ENCODE measurements at places on chromosomes 12 and 14.

DNA sequence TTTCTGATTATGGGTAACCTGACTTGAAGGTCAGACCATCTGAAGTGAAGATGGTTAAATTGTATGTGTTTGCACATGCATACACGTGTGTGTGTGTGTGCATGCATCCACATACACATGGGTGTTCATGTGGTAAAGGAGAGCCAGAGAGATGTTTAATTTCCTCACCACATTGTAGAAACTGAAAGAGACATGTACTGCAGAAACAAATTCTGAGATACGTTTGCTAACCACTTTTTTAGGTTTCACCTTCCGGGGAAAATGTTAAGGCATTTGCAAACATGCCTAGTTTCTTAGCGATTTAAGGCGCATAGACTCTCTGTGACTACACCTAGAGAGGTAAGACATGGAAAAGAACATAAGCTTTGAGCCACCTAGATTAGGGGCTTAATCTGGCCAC lies 362.9 kb downstream of the RAD51B start:
- no peak for DNase-seq

GRCh38 chr12:52093346-52093745 lies 13.8 kb downstream of the SMIM41 start:
- DNase-seq: no peak

DNA sequence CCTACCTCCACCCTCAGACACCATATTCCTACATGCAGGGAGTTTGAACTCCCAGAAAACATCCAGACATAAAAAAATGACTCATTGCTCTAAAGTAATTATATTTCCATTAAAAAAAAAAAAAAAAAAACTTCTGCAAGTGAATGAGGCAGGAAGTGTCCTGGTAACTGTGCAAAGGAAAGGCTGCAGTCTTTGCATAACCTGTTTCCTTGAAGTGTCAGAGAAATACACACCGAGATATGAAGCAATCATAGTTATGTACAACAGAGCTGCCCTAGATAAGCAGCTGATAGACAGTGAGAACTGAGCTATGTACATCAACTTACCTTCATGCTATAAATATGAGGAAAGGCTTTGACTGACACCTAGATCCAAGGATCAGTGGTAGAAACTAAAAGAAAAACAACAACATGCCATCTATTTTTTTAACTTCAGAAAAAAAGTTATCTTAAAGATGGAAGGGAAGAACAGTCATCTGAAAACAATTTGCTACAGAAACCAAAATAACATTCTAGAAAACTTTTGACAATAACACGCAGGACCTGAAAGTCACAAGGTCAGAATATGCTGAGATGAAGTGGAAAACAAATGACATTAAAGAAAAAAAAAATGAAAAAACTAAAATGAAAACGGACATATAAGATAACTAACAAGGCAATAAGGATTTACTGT lies 263.2 kb downstream of the SEC23A start:
- no peak for DNase-seq

GRCh38 chr12:1581973-1582708 lies 12.2 kb downstream of the FBXL14 start:
- DNase-seq: no peak

DNA sequence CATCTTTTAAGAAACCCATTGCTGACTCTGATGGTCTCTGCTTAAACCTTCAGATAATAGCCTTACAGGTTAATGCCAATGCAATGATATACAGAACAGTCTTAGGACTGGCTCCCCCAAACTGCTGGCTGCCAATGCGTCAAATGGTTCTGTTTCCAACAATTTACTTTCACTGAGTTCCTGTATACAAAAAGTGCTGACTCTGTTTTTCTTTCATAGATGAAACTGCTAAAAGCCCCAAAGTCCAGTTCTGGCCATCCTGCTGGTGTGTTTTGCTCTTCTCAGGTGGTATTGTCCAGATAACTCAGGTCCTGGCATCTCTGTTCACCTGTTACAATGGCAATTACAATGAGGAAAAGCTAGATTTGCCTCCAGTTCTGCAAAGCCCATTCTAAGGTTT lies 326.9 kb downstream of the GRIN2B start:
- DNase-seq: no peak
